SK-N-SH treated with all-trans-retinoic acid at 6 μM for 48 hours (cell line): ENCODE measurements at places on chromosomes 2 and 18.

GRCh38 chr2:105325389-105325963 is 4.1 kb downstream of the TGFBRAP1 start:
- ATAC-seq, result no peak

- no peak for ATAC-seq
Measured at GRCh38 chr2:71008342-71008741, 13.7 kb upstream of the TEX261 start.

DNA sequence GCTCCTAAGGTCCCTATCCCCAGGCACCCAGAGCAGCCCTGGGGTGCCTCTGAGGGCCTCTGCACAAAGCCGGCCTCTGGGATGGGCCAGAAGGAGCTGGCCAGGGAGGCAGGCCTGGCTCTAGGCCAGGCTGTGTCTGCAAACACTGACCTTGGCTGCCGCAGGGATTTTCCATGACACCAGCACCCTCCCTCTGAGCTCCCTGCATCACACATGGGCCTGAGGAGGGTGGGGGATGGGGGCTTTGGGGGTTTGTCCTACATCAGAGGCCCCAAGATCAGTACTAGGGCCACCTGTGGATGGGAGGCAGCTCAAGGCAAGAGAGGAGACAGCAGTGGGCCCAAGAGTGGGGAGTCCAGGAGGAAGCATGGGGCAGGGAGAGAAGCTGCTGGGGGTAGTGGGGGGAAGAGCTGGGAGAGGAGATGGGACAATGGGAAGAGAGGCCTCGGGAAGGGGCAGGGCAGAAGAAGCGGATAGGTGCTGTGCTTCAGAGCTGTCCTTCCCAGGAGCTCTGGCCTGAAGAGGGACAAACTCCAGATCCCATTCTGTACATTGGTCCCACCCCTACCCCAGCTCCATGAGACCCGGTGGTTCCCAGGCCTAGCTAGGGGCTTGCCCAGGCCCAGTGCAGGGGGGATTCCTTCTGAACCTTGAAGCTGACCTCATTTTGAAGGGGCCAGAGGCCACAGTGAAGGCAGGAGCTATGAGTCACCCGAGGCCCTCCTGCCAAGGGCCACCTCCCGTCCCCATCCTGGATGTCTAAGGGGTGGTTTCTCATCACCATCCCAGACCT is 28.0 kb downstream of the KCNK3 start:
- ATAC-seq, result peak; percentile 72

DNA sequence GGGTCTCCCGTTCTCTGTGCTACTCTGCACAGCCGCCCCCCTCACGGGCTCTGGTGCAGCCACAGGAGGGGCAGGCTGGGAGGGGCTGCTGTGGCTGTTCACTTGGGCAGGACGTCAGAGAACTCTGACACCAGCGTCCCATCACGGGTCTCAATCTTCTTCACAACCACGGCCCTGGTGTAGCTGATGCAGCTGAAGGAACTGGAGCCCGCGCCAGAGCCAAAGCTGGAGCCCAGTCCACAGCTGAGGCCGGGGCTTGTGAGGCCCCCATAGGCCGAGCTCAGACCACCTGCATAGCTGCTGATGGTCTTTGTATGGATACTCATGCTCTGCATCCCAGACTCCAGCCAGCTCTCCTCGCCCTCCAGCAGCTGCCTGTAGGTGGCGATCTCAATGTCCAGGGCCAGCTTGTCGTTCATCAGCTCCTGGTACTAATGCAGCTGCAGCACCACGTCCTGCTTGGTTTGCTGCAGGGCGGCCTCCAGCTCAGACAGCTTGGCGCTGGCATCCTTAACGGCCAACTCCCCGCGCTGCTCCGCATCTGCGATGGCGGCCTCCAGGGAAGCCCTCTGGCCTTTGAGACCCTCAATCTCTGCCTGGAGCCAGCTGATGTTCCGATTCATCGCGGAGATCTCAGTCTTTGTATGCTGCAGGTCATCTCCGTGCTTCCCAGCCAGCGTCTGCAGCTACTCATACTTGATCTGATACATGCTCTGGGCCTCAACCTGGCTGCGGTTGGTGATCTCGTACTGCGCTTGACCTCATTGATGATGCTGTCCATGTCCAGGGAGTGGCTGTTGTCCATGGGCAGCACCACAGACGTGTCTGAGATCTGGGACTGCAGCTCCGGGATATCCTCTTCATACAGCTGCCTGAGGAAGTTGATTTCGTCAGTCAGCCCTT is 7.4 kb upstream of the DUSP19 start:
- no peak; the same call in 2 of the 3 replicates for ATAC-seq

DNA sequence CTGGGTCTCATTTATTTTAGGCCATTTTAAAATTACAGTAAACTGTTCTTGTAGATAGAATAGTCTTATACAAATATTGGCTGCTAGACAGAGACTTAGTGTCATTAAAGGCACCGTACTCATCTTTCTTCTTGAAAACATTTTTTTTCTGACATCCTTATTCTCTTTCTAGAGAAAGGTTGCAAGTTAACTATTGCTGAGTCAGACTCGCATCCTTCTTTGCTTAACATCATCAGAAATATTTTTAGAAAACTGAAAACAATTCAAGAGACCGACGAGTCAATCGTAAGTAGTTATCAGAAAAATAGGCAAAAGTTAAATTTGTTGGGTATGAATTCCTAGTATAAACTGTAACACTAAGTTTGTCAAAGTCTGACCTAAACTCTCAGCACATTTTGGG is 72.2 kb downstream of the HNMT start:
- ATAC-seq, result peak; percentile 48

DNA sequence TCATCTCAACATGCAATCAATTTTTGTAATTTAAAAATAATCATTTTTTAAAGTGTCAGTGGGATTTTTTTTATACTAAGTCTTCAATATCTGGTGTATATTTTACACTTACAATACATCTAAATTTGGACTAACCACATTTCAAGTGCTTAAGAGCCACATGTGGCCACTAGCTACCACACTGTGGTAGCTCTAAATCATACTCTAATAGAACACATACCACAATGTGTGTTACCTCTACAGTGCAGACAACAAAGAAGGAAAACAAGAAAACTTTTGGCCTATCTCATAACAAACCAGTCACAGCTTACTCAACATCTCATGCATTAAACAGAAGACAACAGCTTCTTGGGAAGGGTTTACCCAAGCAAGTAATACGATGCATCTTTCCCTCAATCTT is 24.5 kb downstream of the PIAS2 start:
- ATAC-seq, result no peak

- no peak for ATAC-seq
Measured at GRCh38 chr2:29544917-29545316, 376.5 kb downstream of the ALK start.

- ATAC-seq, result no peak
Measured at GRCh38 chr2:134502104-134502503, 216.7 kb downstream of the TMEM163 start.

GRCh38 chr2:110770404-110770958 is 38.1 kb downstream of the ACOXL start:
- ATAC-seq, result peak; percentile 53

DNA sequence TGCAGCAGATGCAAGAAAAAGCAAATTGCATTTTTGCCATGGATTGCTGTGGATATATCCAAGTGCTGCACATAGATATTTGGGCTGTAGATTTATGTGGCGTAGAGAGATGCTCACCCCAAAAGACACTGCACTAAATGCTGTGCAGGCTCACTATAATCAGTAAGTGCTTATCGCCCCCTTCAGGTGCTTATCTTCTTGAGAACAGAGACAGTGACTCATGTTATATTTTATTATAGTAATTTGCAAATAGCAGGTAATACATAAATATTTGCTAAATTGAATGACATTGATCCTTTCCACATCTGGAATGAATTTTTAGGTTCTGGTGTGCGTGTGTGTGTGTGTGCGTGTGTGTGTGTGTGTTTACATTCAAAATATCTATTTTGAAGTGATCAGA is 36.8 kb upstream of the PLEKHM3 start:
- ATAC-seq, result peak; percentile 80

DNA sequence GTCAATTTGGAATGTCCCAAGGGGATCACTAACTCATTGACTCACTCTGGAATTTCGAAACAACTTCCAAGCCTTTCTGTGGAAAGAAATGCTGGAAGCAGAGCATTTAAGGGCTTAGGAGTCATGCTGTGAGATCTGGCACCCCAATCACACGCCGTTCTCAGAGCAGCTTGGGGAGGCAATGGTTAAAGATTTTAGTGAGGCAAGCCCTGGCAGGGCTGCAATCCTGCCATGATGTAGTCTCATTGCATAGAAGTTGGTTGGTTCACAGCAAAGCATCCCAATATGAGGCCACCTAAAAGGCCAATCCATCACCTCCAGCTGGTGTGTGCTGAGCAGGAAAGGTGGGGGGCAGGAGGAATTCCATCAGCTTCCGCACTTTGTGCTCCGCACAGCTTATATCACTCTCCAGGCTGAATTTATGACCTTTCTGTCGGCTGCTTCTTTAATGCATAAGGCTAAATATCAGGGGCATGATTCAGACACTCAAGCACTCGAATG is 1043.9 kb upstream of the POU3F3 start:
- ATAC-seq, result no peak

DNA sequence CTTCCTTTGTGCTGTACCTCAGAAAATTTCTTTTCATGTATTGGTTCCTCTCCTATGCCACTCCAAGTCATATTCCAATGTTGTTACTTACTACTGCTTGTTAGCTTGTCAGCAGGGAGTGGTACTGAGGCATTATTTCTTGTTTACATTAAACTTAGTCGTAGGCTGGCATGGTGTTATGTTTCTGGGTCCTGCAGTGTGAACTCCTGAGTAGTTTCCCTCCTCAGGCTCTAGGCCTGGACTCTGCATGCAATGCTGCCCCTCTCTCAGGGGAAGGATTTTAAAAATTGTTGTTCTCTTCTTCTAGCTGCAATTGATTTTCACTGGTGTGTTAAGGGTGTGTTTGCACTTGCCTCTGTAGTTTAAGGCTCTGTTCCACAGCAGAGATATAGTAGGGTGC is 671.6 kb downstream of the PLCL1 start:
- ATAC-seq, result no peak

DNA sequence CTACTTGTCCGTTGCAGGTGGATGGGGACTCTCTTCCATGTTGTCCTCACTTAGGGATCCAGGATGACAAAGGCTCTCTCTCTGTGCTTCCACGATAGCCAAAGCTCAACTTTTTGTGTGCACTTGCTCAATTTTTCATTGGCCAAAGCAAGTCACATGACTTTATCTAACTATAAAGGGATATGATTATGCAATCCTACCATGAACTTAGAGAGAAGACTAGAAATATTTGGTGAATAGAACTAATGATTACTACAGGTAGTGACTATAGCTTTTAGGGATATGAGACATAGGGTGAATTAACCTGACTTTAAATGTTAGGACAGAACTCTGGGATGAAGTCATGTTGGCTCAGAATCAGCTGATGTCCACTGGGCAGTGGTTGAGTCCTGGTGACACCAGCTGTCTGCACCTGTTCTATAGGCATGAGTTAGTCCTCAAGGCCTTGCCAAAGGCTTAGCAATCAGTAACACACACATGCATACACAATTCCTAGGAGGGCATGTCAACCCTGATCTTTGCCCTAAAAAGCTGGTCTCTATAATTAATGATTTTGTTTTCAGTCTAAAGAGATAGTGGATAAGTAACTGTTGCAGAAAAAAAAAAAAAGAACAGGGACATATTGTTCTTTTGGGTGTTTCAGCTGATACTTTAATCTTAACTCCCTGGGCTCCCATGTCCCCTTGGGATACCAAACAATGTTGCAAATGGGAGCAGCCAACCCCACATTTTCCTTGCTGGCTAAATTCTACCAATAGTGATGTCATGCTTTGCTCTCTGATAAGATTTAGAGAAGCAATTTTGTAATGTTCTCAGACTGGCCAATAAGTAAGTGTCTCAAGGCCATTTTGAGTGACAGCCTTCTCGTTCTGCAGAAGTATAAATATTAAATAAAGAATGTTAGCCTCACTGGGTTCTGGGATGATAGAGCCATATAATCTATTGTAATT is 12.5 kb upstream of the HK2 start:
- no peak for ATAC-seq

DNA sequence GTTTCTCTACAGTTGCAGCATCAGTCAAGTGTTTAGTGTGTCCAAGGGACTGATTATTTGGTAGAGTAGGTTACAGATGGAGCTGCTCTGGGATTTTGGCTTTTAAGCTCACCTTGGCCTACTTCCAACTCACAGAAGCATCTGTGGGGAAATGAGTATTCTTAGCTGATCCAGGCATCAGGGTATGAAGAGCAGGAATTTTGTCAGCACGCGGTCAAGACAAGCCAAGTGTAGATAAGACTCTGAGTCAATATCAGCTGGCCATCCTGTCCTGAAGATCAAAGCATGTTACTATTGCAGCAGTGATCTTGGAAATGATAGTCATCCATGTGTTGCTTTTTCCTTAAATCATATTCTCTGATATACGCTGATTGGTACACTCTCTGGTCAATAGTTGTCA is 24.4 kb downstream of the SERPINB4 start:
- no peak for ATAC-seq

- ATAC-seq, result no peak
Measured at GRCh38 chr18:10036479-10036878, 122.7 kb downstream of the VAPA start.
